ENCODE measurements at places on chromosomes 5 and 9.
A peak's percentile ranks its signal among the peaks of the same experiment; 100 is the strongest.

DNA sequence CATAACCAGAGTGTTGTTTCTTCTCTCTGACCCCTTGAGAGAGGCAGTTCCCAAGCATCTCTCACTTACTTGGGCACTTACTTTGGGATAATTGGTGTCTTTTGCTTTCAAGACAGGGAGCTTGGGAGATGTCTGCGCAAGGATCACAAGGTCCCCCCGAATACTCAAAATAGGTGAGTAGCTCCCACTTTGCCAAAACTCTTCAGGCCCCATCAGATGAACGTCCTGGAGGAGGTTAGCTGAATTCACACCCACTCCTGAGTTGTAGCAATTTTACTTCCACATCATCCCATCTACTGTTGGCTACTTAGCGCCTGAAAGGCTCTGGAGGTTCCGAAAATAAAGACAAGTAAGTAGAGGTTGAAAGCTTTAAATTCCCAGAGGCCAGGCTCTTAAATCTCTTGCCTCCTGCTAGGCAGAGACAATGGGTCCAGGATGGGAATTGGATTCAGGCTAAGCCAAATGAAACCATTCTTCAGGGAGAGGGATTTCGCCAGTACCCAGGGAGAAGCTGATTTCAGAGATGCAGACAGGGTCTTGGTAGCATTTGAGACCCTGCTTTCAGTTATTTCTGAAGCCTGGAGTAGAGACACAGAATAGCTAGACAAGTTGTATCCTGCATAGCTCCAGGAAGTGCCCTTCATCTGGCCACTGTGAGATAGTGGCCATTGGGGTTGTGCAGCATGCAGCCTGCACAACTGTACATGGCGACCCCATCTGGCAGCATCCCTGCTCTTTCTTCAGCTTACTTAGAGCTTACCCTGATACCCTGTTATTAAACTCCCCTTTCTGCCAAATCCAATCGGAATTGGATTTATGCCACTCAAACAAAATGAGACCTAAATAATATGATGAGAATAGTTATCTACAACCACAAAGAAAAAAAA lies 60.1 kb downstream of the BOD1 start:
- no peak for DNase-seq

GRCh38 chr9:123437201-123437600 lies 81.2 kb downstream of the CRB2 start:
- no peak for DNase-seq

- no peak for DNase-seq
Observed at GRCh38 chr5:16906255-16906654, 29.8 kb downstream of the MYO10 start.

- DNase-seq: no peak
Observed at GRCh38 chr9:130029223-130029973, 13.6 kb downstream of the FNBP1 start.

GRCh38 chr9:32376285-32376684 lies 8.2 kb upstream of the ACO1 start:
- DNase-seq: no peak

DNA sequence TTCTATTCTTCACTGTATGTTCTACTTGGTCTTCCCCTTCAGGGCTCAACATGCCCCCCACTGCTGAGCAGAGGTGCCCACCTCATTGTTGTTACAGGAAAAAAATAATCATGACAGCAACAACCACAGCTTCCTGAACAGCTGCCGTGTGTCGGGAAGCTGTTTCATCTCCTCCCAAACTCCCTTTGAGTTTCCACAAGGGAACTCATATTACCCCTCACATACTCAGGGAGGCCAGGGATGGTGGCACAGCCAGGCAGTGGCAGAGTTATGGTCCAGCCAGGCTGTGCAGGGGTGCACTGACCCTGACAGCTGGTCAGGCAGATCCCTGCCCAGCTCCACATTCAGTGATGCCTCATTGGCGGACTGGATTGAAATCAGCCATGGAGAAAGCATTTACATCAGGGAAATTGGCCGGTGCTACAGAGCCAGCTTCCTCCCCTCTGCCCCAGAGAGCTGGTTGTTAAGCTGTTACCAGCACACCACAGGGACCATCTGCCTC lies 37.3 kb downstream of the SARDH start:
- no peak for DNase-seq

DNA sequence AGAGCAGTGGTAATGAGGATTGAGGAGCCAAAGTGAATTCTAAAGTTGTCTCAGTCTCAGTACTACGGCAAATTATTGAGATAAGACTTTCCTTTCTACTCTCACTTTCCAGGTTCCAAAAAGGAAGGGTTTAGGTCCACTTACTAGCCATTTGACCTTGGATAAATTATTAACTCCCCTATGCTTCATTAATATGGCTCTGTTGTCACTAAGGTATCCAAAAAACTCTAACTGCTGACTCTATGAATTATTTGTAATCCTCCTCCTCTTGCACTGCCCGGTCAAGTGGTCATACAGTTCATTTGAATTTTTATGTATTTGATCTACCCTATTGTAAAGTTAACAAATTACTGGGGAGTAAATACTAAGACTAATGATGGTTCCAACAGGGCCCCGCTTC lies 17.7 kb upstream of the UGCG start:
- no peak for DNase-seq

GRCh38 chr5:167920589-167920988 lies 370.9 kb upstream of the WWC1 start:
- DNase-seq: no peak

DNA sequence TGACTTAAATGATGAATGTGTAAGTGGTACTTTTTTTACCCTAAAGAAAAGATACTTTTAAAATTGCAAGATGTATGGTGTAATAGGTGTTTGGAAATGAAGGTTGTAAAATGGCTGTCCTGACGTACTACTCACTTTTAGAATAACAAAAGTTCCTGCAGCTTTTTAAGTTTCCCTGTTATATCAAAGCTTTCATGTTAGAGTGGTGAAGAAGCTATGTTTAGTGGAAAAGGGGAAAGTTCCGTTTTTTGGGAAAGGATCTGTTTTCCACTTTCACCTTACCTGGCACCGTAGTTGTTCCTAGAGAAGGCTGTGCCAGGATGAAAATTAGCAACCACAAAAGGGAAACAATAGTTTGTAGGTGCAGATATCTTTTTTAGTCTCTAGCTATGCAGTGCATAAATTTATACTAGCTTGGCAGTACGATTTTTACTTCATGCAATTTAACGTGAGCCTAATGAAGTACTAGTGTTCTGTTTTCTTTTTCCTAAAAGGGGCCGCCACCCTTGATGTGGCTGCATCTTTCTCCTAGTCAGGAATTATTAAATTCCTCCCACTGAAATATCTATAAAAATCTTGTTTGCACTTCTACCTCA lies 1.3 kb downstream of the TNPO1 start:
- DNase-seq: no peak

GRCh38 chr9:6889868-6890267 lies 132.1 kb downstream of the KDM4C start:
- no peak for DNase-seq

DNA sequence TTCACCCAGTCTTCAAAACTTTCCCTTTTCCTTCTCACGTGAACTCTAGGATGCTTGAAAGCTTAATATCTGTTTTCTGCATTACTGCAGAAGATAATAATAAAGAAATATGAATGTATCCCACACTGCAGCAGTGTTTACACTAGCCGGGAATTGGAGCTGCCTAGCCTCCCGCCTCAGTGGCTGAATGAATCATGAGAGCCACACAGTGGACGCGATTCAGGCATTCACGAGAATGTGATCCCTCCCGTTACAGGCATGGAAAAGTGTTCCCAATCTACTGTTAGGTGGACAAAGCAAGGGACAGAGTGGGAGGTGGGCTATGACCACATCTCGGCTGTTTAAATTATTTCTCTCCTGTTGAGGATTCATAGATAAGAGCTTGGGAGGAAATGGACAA lies 69.4 kb upstream of the CTSL start:
- peak; percentile 35 for DNase-seq

- no peak for DNase-seq
Observed at GRCh38 chr9:88835772-88836171, 155.5 kb upstream of the S1PR3 start.

GRCh38 chr9:105339849-105340248 lies 95.4 kb downstream of the SLC44A1 start:
- no peak for DNase-seq

GRCh38 chr5:108818613-108819272 lies 71.0 kb downstream of the FER start:
- DNase-seq: peak; percentile 54

- no peak for DNase-seq
Observed at GRCh38 chr9:78004478-78005229, 27.0 kb downstream of the GNAQ start.

DNA sequence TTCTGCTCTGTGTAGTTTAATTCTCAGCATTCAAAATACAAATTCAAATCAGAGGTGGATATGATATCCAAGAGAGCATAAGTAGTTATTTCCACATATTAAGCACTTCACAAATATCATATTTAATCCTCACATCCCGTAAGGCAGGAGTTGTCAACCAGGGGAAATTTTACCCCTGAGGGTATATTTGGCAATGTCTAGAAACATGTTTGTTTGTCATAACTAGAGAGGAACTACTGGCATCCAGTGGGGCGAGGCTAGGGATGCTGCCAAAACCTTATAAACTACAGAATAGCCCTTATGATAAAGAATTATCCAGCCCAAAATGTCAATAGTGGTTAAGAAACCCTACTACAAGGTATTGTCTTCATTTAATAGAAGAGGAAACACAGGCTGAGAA lies 619.4 kb downstream of the SLCO4C1 start:
- DNase-seq: no peak

GRCh38 chr5:176296-176823 lies 14.9 kb upstream of the LRRC14B start:
- no peak for DNase-seq

GRCh38 chr9:26744191-26744965 lies 148.2 kb downstream of the CAAP1 start:
- DNase-seq: peak; percentile 19

DNA sequence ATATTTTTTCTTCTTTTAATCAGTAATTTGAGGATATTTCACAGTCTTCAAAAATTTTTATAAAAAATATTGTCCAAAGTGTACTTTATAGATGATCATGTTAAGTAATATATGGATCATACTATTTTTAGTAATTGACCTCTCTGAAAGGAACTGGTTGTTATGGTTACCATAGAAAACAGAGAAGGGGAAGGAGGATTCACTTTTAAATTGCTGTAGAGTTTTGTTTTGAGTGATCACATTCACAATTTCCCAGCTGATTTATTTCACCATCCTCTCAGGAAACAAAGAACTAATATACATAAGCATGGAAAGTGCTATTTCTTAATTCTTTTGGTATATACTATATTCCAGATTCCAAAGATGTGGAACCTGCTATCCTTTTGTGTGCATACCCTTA lies 56.5 kb upstream of the NREP start:
- no peak for DNase-seq

DNA sequence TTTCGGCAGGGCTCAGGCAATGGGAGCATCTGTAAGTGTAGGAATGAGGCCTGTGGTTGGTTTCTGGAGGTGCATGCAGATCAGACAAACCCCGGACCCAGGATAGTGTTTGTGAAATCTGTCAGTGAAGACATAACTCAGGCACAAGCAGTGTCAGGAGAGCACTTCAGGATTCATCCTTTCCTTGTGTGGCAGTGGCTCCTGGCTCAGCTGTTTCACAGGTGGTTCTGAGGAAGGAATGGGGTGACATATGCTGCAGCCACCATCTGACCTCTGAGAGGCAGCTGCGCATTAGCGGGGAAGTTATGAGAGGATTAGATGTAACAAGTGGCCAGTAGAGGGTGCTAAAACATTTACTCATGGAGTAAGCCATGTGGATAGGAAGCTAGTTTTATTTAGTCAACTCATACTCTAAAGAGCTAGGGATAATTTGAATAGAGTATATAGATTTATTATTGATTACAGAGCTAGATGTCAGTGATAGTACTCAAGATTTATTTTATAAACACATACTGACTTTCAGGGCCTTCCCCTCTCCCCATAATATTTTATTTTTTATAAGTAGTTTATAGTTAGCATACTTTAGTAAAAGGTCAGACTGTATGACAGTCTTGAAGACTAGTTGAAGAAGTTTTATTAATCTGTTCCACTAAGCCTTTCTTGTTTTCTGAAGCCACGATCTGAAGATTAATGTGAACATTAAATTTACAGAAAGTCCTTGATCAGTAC lies 28.4 kb downstream of the NNT start:
- peak; percentile 72 for DNase-seq

DNA sequence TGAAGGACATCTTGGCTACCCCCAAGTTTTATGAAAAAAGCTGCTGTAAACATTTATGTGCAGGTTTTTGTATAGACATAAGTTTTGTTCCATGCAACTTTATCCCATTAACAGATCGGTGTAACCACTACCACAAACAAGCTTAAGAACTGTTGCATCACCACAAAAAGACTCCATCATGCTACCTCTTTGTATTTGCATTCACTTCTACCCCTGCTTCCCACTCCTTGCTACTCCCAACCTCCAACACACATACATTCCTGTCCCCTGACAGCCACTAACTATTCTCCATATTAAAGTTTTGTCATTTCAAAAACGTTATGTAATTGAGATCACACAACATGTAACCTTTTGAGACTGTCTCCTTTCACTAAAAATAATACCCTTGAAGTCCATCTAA lies 57.8 kb upstream of the LHFPL2 start:
- DNase-seq: no peak

GRCh38 chr9:103681435-103681834 lies 412.7 kb upstream of the SMC2 start:
- DNase-seq: no peak

- no peak for DNase-seq
Observed at GRCh38 chr5:122639864-122640263, 135.0 kb upstream of the SNX2 start.

DNA sequence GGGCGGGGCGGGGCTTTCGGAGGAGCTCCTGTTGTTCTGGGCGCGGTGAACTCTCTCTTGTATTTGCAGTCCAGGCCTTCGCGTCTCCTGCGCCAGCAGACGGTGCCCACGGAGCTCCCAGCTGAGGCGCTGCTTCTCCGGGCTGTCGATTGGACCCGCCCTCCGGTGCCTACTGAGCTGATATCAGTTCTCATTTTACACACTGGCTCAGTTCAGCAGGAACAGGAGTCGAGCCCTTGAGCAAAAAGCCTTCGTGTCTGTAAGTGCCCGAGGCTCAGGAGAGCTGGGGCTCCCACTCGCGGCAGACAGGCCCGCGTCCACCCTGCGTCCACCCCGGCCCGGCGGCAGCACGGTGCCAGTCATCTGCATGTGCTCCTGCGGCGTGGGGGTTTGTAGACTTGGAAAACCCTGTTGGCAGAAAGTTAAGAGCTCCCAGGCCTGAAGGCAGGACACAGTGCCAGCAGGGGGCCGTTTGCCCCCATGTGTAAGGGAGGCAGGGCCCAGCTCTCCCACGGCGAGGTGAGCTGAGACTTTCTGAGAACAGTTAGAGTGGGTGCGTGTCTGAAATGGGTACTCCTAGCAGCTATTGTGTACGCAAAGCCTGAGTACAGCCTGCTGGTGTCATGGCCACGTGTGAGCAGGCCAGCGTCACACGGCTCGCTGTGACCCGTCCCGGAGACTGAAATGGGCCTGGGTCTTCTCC lies 231.5 kb downstream of the FANCC start:
- no peak for DNase-seq

DNA sequence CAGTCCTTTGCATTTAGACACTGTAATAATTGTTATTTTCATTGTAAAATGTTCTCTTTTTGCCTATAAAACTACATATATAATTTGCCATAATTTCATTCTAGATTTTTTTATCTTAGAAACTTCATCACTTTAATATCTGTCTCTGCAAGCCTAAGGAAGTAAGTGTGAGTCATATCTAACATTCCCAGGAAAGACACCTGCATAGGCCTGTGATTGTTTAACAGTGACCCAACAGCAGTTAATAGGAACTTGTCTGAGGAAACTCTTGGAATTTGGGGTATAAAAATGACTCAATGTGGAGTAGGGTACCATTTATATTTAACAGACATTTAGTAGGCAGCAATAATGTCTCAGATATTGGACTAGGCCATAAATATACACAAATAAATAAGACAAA lies 229.2 kb upstream of the FAM174A start:
- no peak for DNase-seq

- DNase-seq: no peak
Observed at GRCh38 chr5:57953792-57954191, 471.2 kb upstream of the ACTBL2 start.

All from AG08395 (cell line).